ENCODE measurements at places on chromosomes 5 and 9.

DNA sequence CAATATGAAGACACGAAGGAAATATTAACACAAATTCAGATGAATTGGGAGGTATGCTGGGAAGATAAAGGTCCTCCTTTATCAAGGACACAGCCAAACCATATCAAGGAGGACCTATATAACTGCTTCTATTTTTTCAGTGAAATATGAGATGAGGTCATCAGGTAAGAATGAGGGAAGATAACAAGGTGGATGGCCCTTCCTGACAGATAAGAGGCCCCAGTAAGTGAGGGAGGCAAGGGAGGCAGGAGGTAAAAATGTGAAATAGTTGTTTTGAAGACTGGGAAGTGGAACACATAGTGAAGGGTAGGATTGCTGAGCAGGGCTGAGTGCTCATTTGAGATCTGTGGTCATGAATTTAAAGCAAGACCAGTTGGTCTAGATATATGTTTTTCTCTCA is 60.0 kb upstream of the FOXE1 start:
- DNase-seq: no peak

DNA sequence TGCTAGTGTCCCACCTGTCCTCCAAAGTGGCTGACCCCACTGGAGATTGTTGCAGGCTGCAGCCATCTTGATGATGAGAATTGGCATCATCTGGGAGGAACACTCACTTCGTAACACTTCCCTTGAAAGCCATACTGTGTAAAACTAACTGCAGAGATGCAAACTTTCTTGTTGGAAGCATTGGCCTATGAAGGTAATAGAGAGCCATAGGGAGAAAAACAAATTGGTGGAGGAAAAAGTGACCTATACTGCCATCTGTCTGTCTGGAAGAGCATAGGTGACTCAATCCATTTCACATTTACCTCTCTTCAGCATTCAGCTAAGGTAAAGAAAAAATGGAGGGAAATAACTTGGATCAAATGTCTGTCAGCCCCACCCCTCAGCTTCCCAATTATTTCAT is 473.4 kb downstream of the NTRK2 start:
- DNase-seq: no peak

GRCh38 chr9:83472764-83473163 is 65.4 kb downstream of the FRMD3 start:
- DNase-seq: no peak

GRCh38 chr9:130104491-130105193 is 50.9 kb downstream of the GPR107 start:
- DNase-seq: no peak

GRCh38 chr5:84715091-84715490 is 330.4 kb upstream of the EDIL3 start:
- no peak for DNase-seq

DNA sequence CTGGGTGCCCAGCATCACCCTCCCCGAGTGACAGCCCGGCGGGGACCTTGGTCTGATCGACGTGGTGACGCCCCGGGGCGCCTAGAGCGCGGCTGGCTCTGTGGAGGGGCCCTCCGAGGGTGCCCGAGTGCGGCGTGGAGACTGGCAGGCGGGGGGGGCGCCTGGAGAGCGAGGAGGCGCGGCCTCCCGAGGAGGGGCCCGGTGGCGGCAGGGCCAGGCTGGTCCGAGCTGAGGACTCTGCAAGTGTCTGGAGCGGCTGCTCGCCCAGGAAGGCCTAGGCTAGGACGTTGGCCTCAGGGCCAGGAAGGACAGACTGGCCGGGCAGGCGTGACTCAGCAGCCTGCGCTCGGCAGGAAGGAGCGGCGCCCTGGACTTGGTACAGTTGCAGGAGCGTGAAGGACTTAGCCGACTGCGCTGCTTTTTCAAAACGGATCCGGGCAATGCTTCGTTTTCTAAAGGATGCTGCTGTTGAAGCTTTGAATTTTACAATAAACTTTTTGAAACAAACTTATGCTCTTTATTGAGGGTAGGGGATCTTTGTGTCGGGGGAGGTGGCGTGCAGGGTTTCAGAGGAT is 1.3 kb downstream of the GADD45G start:
- peak; percentile 32 for DNase-seq

DNA sequence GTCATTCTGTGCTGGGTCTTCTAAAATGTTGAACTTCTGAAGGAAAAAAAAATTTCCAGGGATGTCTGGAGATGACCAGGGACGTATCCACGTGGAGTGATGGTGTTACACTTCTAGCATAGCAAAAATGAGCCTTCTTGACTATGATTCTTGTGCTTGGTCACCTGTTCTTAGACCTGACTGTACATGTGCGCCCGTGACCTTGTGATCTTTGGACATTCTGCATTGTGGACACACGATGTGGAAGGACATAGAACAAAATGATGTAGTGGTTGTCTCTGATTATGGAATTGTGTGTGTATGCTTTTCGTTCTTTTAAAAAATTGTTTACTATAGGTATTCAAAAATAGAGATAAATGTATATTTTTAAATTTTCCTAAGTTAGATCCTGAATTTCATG is 61.0 kb downstream of the SNX30 start:
- DNase-seq: no peak

DNA sequence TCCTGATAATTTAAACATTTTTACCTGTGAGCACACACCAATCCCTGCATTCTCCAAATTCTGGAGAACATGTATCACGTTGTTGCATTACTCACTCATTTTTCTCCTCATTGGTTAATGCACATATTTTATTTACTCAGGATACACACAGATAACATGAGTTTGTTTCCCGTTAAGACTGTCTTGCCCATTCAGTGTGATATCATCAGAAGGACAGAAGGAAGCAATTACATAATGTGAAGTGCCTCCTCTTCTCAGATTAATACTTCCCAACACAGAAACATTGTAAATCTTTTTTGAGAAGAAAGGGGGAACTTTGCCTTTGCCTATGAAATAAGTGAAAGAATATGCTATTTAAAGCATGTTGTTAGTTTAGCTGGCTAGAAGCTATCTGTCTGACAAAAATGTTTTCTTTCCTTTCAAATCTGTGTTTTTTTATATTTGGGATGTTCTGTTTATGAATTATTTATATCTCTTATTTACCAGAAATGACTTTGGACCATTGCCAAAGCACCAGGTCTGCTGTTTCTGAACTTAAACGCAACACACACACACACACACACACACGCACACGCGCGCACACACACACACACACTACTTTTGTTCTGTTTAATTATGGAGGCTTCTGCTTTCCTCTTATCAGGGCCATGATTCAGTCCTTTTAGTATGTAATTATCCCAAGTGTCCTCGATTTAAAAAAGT is 186.5 kb downstream of the CHSY3 start:
- DNase-seq: no peak

DNA sequence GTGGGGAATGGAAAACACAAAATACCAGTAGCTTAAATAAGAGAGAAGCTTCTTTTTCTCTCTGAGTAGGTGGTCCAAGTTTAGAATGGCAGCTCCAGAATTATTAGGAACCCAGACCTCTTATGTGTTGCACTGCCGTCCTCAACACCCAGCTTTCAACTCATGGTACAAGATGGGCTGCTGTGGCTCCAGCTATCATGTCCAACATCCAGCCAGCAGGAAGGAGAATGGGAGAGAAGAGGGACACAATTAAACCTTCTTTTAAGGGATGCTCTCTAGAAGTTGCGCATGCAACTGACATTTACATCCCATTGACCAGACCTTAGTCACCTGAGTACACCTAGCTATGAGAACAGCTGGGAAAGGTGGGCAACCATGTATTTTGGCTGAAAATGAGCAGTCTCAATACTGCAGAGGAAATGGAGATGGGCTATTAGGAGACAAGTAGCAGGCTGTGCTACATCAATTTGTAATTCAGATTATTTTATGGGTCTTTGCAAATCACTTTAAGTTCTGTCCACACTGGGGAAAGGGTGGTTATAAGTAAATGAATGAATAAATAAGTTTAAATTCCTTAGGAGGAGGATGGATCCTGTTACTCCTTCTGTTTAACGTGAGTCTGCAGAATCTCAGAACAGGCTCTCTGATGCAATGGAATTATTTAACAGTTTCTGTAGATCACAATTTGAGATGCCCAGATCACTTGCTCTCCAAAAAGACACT is 76.1 kb downstream of the SLC28A3 start:
- no peak for DNase-seq

DNA sequence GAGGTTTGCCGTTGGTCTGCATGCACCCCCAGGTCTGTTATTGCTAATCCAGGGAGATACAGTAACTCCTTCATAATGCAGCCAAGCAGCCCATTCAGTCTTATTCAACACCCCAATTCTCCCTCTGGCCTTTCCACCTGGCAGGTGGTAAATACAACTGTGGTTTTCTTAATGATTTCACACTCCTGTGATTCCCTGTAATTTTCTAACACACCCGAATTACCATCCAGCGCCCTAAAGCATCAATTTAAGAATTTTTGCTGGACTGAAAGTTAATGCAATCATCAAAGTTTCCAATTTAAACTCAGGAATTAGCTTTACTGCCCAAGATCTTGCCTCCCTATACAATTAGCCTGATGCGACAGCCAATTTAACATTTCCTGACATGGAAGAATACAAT is 62.5 kb downstream of the GNAQ start:
- DNase-seq: no peak

Data from activated CD4-positive, alpha-beta T cell treated with anti-CD3 and anti-CD28 coated beads, Interleukin-2, amount 10 ng/mL, durations not matched to agents 7 days and 5 days (primary cell).